ENCODE measurements at places on chromosomes 4 and X.

- DNase-seq: no peak
Observed at GRCh38 chr4:125459531-125459930, 144.8 kb downstream of the FAT4 start.

DNA sequence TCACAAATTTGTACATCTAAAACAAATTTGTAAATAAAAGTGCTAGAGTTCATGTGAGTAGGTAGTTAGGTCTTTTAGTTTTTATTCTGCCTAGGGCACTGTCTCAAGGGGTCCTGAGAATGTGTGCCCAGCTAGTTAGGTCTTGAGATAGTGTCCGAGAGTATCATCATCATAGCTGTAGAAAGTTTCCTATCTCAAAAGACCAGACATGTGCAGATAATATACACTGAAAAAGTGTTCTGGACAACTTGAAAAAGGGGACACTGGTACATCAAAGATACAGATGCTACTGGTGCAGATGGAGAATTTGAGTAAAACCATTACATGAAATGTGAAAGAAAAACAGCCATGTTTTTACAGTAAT, 1.8 kb upstream of the ZCCHC4 start:
- DNase-seq: no peak

GRCh38 chr4:3043282-3044020, 30.9 kb downstream of the HTT-AS start:
- DNase-seq: no peak

GRCh38 chr4:64721106-64721505, 311.9 kb upstream of the TECRL start:
- DNase-seq: no peak

- DNase-seq: no peak
Observed at GRCh38 chr4:152278505-152279233, 257.2 kb downstream of the FBXW7 start.

GRCh38 chr4:47705326-47705981, 132.4 kb downstream of the CORIN start:
- no peak for DNase-seq

DNA sequence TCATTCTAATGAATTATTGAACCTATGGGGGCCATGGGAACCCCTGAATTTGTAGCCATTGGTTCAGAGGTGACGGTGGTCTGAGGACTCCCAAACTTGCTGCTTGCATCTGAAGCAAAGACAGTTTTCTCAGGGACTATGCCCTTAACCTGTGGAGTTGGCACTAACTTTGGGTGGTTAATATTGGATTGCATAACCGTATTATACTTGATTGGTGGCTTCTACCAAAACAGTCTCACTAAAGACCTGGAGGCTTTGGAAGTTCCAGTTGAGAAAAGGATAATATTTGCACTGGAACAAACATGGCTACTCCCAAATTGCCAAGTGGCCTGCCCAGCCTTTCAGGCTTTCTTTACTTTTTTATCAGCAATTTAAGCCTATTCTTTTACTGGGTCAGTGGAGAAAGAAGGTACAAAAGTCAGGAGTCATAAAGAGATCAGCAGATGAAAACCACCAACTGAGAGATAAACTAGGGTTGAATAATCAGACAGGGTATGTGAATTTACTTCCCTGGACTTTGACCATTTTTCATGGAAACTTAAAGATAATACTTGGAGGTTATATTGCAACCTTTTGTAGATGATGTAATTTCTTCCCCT, 7.9 kb upstream of the KLHL8 start:
- no peak for DNase-seq

GRCh38 chrX:22095286-22095685, 63.2 kb downstream of the PHEX start:
- peak; percentile 20 for DNase-seq

DNA sequence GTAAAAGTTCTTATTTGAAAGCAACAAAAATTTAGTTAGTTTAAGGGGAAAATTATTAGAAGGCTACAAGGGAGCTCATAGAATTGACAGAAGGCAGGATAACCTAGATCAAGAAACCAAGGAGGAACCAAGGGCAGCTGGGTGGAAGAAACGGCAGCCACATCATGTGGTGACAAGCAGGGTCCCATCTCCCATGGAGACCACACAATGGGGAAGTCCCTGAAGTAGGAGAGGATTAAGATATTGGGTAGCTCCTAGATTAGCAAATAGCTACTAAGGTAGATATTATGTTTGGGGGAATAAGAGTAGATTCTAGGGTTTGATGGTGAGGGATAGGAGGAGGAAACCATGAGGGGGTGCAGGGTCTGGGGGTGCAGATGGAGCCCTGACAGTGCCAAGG, 48.0 kb upstream of the TMEM154 start:
- no peak for DNase-seq

DNA sequence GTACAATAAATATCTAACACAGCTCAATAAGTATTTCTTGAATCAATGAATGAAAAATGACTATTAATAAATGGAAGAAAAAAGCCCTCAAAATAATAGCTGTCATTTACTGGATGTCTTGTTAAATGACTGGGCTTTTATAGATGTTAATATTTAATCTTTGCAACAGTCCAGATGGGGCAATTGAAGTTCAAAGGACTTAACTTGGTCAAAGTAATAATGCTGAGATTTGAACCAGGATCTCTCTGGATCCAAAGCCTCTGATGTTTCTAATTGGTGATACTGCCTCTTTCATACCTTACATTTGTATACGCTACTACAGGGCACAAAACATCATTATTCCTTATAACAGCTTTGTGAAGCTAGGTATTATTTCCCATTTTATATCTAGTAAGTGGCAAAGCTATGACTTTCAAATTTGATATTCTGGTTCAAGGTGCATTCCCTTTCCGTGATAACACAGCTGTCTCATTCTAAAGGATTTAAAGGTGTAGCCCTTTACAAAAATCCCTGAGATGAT, 72.6 kb downstream of the DCK start:
- DNase-seq: no peak

DNA sequence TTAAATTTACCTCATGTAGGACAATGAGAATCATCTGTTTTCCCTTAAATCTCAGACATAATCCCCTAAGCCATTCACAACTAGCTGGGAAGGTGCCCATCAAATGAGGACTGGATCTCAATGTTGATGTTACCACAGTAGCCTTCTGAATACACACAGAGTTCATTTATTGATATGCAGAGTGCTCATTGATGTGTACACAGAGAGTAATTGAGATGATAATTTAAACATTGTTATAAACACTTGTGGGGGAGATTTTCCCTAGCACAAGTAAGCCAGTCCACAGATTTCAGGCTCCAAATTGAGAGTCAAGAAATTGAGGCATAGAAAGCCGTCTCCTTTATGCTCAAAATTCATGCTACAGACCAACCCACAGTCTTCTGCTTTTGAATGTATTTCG, 273.4 kb upstream of the TRPC5 start:
- no peak for DNase-seq

- no peak for DNase-seq
Observed at GRCh38 chr4:153564630-153565525, 98.7 kb downstream of the TMEM131L start.

GRCh38 chr4:99013402-99013843, 17.9 kb downstream of the METAP1 start:
- DNase-seq: no peak

GRCh38 chr4:169314906-169315305, 44.1 kb upstream of the SH3RF1 start:
- no peak for DNase-seq

GRCh38 chr4:182918791-182919302, 1.7 kb upstream of the DCTD start:
- no peak for DNase-seq

- no peak for DNase-seq
Observed at GRCh38 chrX:29787656-29788055, 427.7 kb upstream of the MAGEB2 start.

DNA sequence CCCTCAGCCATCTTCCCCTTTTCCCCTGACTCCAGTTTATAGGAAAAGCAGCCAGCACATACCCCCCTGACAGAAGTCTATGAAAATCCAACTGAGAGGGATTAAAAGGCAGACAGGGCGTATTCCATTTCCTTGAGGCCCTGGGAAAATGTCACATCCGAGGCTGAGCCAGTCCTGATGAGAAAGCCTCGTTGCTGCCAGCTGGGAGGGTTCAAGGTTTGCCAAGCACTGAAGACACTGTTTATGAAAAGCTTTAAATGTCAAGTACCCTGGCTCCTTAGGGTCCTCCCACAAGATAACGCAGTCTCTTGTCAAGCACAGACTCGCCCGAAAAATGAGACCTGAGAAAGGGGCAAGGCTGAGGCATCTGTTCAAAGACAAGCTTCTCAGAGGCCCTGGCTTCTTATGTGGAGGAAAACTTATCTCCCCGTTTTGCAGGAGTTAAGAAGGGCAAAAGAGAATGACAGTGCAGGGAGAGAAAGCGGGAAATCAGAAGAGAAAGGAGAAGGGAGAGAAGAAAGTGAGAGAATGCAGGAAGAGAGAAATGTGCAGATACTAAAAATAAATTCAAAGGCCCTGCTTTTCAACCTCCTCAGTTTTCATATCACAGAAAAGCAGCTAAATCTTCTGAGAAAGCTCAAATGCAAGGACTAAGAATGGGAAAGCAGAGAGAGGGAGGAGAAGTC, 44.7 kb downstream of the SCD5 start:
- no peak for DNase-seq

- no peak for DNase-seq
Observed at GRCh38 chr4:15906020-15906443, 32.5 kb downstream of the FGFBP1 start.

DNA sequence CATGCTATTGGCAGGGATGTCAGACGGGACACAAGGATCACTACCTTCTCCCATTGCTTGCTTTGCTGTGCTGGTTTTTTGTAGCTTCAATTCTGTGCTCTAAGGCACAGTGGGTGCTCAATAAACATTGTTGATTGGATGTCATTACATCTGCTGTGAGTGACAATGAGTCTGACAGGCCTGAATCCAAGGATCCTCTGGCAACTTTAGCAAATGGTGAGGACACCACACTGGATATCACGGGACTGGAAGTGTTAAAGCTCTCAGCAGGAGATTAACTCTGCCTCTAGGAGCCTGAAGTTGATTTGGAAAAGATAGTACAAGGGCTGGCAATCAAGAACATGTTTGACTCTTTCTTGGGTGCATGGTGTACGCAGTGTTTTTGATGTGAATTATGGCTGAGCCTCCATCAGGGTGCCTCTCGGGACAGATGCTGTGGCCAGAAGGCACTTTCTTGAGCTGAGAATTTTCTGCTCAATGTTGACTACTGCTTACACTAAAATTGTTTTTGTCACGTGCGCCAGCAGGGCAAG, 217.9 kb downstream of the ARAP2 start:
- no peak for DNase-seq

GRCh38 chr4:47817275-47817674, 20.6 kb downstream of the CORIN start:
- no peak for DNase-seq

GRCh38 chrX:38275615-38276014, 51.7 kb downstream of the RPGR start:
- peak; percentile 62 for DNase-seq

- no peak for DNase-seq
Observed at GRCh38 chrX:123489011-123489410, 243.8 kb downstream of the THOC2 start.

- no peak for DNase-seq
Observed at GRCh38 chrX:81206476-81206875, 4.6 kb downstream of the SH3BGRL start.

DNA sequence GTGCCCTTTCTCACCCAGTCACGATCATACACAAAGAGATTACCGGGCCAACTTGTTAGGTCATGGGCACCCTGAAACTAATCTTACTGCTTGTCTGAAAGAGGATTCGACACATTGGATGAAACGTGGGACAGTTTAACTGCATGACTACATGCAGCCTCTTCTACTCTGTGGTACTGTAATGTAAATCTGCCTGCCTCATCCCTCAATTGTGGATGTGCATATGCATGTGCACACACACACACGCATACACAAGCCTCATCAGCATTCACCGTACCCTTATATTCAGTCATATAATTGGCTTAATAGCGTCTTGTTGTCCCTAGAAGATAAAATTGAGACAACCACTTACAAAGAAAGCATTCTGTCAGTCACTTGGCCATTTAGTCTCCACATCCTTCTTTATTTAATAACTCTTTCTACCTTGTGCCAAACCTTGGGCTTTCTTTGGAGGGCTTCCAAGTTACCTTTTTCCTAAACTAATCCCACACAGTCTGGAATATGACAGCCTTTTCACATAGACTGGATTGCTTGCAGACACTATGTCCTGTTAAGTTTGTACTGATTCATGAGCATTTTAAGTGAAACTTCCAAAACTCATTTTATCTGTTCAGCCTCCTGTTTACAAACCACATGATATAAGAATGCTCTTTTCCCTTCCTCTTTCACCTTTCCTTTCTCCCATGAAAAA, 132.9 kb downstream of the AFF2 start:
- DNase-seq: no peak

GRCh38 chrX:1581132-1581531, 10.3 kb upstream of the AKAP17A start:
- DNase-seq: no peak

DNA sequence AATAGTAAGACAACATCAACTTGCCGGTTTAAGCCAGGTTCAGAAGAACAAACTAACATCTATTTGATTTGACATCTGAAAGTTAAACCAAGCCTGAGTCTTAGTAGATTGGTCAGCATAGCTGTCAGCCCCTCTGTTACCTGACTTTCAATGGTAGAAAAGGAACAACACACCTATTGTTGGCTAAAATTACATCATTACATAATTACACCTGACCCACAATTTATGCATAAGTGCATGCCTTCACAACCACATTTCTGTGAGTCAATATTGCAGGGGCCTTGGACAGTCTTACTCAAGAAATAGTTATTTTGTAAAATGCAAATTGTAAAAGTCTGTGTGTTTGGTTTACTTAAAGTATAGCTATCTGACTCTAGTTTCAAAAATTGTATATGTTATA, 36.2 kb downstream of the EGFL6 start:
- no peak for DNase-seq

GRCh38 chrX:75638332-75638731, 115.5 kb upstream of the ZDHHC15 start:
- no peak for DNase-seq

DNA sequence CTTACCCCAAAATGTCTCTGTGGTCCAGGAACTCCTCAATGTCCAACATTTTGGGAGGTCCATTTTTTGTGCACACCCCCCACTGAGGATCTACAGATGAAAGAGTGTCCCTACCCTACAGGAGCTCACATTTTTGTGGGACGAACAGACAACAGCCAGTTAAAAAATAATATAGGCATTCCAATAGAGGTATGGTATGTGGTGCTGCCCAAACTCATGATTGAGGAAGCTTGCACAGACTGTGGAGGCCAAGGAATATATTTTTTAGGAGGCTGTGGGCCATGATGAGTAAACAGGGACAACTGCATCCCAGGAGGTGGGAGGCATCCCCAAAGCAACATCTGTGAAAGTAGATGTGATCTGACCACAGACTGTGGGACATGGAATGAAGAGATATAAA, 181.0 kb upstream of the HCCS start:
- DNase-seq: no peak
